DMS 273 treated with DMSO at 0.1 percent for 48 hours (cell line): ENCODE measurements at places on chromosomes 1 and 21.
A peak's percentile ranks its signal among the peaks of the same experiment; 100 is the strongest.

GRCh38 chr1:203185061-203185461 lies 1.4 kb downstream of the CHI3L1 start:
- no peak for DNase-seq

DNA sequence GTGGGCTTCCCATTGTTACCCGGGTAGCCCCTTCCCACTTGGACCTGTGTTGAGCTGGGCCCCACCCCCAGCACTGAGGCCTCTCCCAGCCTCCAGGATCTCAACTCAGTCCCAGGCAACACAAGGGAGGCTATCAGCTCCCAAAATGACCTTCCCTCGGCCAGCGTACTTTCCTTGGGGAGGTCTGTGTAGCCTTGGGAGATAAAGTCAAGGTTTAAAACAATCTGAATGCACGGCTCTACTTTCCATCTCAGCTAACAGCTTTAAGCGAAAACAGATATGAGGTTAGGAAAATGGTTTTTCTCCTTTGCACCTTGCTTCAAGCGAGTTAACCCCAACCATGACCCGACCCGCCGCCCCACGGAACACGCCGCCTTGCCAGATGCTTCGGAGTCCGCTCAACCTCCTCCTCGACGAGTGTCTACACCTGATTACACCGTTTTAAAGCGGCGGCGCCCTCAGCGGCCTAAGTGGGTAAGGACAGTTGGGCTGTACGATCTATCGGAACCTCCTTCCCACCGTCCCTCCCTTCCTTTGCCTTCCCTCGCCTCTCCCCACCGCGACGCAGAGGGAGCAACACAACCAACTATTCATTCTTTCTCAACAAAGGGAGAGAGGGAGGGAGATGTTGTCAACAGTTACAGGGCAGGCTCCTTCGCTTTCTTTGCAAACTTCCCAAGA lies 1.1 kb downstream of the BCAR3 start:
- DNase-seq = peak; percentile 49

- DNase-seq = no peak
These were observed 42.1 kb downstream of the MYOM3 start for GRCh38 chr1:24069817-24070216.

DNA sequence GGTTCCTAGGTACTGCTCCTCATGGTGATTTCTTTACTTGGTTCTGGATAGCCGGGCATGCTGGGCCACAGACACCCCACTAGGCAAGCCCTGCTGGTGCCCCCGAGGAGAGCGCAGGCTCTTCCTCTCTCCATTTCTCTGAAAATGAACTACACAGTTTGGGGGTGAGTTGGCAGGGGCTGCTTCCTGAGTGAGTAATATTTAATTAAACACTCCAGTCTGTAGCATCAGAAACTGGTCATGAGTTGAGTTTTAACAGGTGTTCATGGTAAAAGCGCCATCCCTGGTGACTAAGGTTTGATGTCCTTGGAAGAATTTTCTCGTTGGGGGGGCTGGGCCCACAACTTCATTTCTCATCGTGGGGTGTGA lies 1.7 kb downstream of the SPSB1 start:
- no peak for DNase-seq

GRCh38 chr1:24721533-24721932 lies 23.7 kb upstream of the CLIC4 start:
- no peak for DNase-seq

- DNase-seq = no peak
These were observed 22.7 kb downstream of the UBASH3A start for GRCh38 chr21:42426424-42426823.

- no peak for DNase-seq
These were observed 153.1 kb upstream of the JUN start for GRCh38 chr1:58936973-58937372.

DNA sequence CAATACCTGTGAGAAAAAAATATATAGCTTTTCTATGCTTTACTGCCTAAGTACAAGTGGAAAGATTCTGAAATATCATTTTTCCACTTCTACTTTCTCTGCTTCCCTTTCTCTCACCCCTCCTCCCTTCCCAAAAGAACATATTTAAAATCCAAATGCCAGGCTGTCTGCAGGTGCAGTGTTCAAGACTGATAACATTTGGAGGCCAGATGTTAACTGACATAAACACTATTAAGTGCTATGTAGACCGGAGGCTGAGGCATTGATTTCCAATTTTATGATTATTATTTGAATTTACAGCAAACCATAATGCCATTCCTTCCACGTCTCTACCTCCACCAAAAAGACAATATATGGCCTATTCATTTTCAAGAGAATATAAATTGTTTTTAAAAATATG lies 296.9 kb upstream of the SGIP1 start:
- DNase-seq = no peak
